M059J (cell line): ENCODE measurements at places on chromosomes 6 and 20. TPM values are rescaled to one million over a fixed set of nuclear protein-coding genes. Genes with fewer than 3 reads are reported as not detected.

VAPB gene
- 20.6 and 34.7 TPM in 2 replicates for total RNA-seq

ZNF322 gene
- 18.5 and 21.9 TPM in 2 replicates for total RNA-seq

ULBP1 gene
- 0.76 and 1.1 TPM in 2 replicates for total RNA-seq

DNA sequence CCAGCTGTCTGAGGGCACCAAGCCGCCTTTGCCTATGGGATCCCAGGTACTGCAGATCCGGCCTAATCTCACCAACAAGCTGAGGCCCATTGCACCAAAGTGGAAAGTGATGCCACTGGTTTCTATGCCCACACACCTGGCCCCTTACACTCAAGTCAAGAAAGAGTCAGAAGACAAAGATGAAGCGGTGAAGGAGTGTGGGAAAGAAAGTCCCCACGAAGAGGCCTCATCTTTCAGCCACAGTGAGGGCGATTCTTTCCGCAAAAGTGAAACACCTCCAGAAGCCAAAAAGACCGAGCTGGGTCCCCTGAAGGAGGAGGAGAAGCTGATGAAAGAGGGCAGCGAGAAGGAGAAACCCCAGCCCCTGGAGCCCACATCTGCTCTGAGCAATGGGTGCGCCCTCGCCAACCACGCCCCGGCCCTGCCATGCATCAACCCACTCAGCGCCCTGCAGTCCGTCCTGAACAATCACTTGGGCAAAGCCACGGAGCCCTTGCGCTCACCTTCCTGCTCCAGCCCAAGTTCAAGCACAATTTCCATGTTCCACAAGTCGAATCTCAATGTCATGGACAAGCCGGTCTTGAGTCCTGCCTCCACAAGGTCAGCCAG, 283.0 kb downstream of the TSHZ2 start:
- no peak for DNase-seq

DNA sequence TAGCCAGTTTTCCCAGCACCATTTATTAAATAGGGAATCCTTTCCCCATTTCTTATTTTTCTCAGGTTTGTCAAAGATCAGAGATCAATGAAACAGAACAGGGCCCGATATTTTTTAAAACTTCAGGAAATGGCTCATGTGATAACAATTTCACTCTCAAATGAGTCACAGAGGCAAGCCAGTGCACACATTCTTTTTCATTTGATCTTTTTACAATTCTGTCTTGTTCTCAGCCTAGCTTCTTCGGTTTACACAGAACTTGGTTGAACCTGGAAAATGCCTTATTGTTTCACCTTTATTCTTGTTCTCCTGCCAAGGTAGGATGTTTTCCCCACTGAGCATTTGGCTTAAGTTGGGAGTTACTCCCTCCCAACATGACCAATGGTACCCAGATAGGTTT, 258.9 kb downstream of the COL12A1 start:
- peak; percentile 77 for DNase-seq

- peak; percentile 89 for DNase-seq
Measured at GRCh38 chr20:52493171-52493721, 301.7 kb upstream of the ZFP64 start.

GRCh38 chr20:63546956-63547724, 409 bp downstream of the SRMS start:
- DNase-seq = no peak

GRCh38 chr6:169190144-169190584, 63.5 kb downstream of the THBS2 start:
- DNase-seq = peak; percentile 83

- DNase-seq = peak; percentile 58
Measured at GRCh38 chr6:105488516-105489215, 85.8 kb upstream of the PREP start.
